Retina (tissue), 1 donor: ENCODE measurements at places on chromosomes 2 and 18.

DNA sequence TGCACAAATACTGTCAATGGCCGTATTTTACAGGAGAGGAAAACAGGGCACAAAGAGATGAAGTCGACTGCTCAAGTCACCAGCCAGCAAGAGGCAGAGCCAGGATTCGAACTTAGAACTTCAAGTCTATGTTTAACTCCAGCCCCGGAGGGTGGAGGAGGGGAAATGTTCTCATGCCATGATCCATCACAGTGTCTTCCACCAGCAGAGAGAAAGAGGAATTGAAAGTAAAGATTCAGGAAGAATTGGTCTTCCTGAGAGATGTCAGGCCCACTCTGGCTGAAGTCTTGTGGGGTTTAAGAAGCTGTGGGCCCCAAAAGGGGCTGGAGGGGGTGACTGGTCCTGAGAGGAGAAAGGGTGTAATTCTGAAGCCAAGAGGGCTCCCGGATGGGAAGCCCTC is 260.0 kb downstream of the TNS1 start:
- no peak for DNase-seq

DNA sequence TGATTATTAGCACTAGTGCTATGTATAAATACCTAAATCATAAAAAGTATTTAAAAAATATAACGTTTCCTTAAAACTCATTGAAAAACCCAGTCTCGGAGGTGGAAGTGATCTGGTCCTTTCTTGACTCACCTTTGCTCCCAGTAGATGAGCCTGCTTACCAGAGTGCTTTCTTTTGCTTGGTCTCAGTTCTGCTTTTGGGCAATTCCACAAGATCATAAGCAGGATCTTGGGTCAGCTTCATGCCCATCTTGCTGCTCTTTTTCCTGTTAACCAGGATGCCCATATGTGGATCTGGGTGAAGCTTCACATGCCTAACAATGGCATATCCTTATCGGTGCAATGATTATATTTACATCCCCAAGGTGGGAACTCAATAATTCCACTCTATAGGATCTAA is 332.1 kb upstream of the FAM98A start:
- DNase-seq = no peak

DNA sequence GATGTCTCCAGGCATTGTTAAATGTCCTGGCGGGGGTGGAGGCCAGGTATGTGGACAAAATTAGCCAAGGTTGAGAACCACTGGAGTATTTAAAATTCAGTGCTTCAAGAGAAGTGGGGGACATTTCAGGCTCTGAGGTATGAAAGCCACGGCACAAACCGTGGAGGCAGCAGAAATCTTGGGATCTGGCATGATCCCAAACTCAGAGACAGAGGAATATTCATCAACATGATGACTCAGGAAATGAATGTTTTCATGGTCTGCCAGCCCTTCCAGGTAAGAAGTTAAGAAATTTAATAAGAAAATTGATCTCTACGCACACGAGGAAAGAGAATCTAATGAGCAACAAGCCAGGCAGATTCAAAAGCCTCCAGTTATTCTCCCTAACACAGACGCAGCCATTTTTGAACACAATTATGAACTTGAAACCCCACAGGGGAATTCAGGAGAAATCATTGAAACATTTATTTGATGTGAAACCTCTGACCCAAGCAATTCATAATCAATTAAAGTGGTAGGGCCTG is 11.3 kb upstream of the GRP start:
- DNase-seq = no peak

GRCh38 chr2:17867133-17867532 is 11.3 kb upstream of the KCNS3 start:
- DNase-seq = no peak

DNA sequence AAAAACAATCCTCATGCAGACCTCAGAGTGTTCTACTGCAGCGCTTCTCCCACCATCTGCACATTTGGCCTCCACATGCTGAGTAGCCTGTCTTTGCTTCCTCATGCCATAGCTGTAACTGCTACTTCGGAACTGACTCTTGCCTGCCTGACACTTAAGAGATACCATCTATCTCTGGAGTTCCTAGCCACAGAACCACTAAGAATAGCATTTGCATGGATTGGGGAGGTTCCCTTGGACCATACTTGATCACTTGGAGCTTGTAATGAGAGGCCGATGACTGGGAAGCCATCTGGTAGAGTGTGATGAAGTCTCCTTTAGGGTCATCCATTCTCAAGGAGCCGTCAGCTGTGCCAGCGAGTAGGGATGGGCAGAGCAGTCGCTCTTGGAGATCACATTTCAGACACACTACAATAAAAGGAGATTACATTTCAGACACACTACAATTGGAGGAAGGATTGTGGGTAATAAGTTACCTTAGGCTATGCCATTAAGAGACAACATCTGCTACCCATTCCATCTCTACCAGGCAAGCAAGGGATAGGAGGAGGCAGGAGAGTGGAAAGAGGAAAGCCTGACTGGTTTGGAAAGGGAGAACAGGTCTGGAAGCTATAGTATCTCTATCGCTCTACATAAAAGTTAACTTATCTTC is 21.8 kb downstream of the DOK1 start:
- DNase-seq = no peak
